ENCODE measurements at places on chromosomes 11 and 22. TPM values are rescaled to one million over a fixed set of nuclear protein-coding genes. Genes with fewer than 3 reads are reported as not detected.

NLRP6 gene
- not detected for total RNA-seq

TPP1 gene
- total RNA-seq = 214 TPM

MRPL17 gene
- 64.3 TPM for total RNA-seq

SCGB1A1 gene
- total RNA-seq = not detected

EFEMP2 gene
- 26.1 TPM for total RNA-seq

SLC25A22 gene
- total RNA-seq = 11.2 TPM

OR6T1 gene
- total RNA-seq = not detected

ENDOD1 gene
- total RNA-seq = 27.8 TPM

CRYBB2 gene
- total RNA-seq = not detected

ZC3H12C gene
- total RNA-seq = 10.0 TPM

CHST1 gene
- total RNA-seq = 19.3 TPM

ACRV1 gene
- not detected for total RNA-seq

USP47 gene
- total RNA-seq = 68.9 TPM

APOL1 gene
- 58.3 TPM for total RNA-seq

ZNF280B gene
- total RNA-seq = 0.88 TPM

OR8A1 gene
- total RNA-seq = not detected

XRCC6 gene
- 336 TPM for total RNA-seq

PDE2A gene
- 159 TPM for total RNA-seq

ANGPTL5 gene
- total RNA-seq = not detected

MRGPRF gene
- total RNA-seq = 0.06 TPM

GP1BB gene
- total RNA-seq = 0.65 TPM

VPREB1 gene
- not detected for total RNA-seq

OVOL1 gene
- not detected for total RNA-seq

PIWIL4 gene
- 0.32 TPM for total RNA-seq

SCN3B gene
- total RNA-seq = 2.3 TPM

B4GALNT4 gene
- 0.16 TPM for total RNA-seq

KIF18A gene
- 11.8 TPM for total RNA-seq

MPEG1 gene
- 0.06 TPM for total RNA-seq

MS4A8 gene
- total RNA-seq = not detected

MIAT gene
- total RNA-seq = 0.16 TPM

CATSPER1 gene
- total RNA-seq = 0.16 TPM

TMEM191C gene
- 0.63 TPM for total RNA-seq

OR51A7 gene
- total RNA-seq = not detected

ACTN3 gene
- 0.06 TPM for total RNA-seq

TSPAN18 gene
- total RNA-seq = 66.3 TPM

GPHA2 gene
- total RNA-seq = not detected

SCUBE2 gene
- total RNA-seq = 4.4 TPM

KLHL35 gene
- total RNA-seq = 1.5 TPM

TRPC6 gene
- total RNA-seq = 106 TPM

TP53I11 gene
- total RNA-seq = 38.1 TPM

SPON1 gene
- 0.06 TPM for total RNA-seq

OTUB1 gene
- total RNA-seq = 46.6 TPM

CENATAC gene
- total RNA-seq = 20.0 TPM

DYNC2H1 gene
- total RNA-seq = 4.6 TPM

SPDYC gene
- total RNA-seq = not detected

MYEOV gene
- 0.49 TPM for total RNA-seq

PARVA gene
- 32.7 TPM for total RNA-seq

APOL5 gene
- total RNA-seq = not detected

CCDC89 gene
- total RNA-seq = 0.32 TPM

TOB2 gene
- 11.3 TPM for total RNA-seq

MMP12 gene
- total RNA-seq = not detected

HBG2 gene
- total RNA-seq = not detected

RAB36 gene
- total RNA-seq = 0.88 TPM

MMP8 gene
- not detected for total RNA-seq

GAL3ST1 gene
- total RNA-seq = not detected

APOA5 gene
- total RNA-seq = not detected

STX3 gene
- total RNA-seq = 101 TPM

GLYAT gene
- total RNA-seq = not detected

GGT5 gene
- 2.8 TPM for total RNA-seq

Measured in bladder microvascular endothelial cell (primary cell).